CD4-positive, alpha-beta memory T cell (primary cell): ENCODE measurements at places on chromosomes 12 and 14.

DNA sequence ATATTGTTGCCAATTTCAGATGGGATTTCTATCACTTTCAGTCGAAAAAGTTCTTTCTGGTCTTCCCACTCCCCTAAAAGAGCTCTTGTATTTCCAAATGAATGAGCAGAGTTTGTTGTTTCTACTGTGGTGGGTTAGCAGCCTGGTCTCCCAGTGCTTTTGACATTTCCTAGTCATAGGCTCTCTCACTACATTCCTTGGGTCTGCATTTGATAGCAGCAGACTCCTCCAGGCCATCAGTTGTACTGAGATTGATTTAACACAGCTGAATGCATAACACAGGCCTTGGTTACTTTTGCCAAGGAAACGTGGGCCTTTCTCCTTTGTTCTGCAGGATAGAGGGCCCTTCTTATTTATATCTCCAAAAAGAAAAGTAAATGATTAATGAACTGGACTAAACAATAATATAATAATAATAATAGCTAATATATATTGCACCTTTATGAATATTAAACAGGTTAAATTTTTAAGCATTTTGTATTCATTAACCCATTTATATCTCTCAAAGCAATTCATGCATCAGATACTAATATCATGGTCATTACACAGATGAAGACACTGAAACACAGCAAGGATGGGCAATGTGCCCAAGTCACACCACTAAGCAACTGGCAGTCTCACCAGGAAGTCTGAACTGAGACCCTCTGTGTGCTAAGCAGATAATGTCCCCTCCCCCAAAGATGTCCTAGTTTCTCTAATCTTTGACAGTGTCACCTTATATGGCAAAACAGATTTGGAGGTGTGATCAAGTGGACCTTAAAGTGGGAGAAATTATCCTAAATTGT lies 1579.2 kb downstream of the AACS start:
- DNase-seq: no peak

DNA sequence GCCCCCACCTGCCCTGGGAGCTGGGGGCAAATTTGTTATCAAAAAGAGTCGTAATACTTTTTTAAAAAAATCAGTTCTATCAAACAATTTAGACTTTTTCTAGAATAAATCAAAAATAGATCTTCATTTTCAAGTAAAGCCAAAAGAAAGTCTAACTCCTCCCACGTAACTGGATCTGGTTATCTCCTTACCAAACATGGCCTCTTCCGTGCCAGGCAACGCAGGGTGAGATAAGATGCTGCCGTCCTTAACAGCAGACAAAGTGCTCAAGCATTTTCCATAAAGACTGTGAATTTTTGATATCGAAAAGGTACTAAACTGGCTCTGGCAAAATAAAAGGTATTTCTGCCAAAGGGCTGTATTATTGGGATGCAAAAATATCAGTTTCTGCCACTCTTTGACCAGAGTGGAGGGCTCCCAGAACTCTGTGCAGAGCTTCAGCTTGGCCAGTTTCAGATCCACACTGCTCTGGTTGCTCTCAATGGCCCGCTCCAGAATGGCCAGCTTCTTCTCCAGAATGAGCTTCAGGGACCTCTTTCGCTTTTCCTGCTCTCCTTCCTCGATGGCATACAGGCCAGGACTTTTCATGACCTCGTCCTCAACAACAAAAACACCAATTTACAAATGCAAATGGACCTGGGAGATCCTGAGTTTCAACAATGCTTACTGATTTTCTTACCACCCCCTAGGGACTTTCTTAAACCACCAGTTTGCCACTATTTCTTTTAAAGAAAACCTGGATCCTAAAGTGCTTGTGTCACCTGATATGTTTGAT lies 29.0 kb downstream of the NRDE2 start:
- no peak for DNase-seq

DNA sequence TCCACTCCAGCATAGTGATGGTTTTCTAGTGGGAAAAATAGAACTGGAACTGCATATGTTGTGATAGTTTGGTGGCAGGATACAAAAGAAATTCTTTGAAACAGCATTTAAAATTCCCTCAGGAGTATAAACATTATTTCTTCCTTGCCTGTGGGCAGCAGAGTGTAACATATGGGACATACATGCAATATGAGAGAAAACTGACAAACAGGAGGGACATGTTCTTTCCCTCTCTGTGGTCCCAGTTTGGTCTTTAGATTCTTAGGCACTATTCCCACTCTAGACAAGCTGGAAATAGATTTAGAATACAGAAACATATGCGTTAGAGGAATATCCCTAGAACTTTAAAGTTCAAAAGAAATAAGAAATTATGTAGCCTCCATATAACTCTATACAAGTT lies 68.0 kb downstream of the MGAT4C start:
- no peak for DNase-seq

- no peak for DNase-seq
Measured at GRCh38 chr12:109632342-109632741, 58.7 kb downstream of the MVK start.

DNA sequence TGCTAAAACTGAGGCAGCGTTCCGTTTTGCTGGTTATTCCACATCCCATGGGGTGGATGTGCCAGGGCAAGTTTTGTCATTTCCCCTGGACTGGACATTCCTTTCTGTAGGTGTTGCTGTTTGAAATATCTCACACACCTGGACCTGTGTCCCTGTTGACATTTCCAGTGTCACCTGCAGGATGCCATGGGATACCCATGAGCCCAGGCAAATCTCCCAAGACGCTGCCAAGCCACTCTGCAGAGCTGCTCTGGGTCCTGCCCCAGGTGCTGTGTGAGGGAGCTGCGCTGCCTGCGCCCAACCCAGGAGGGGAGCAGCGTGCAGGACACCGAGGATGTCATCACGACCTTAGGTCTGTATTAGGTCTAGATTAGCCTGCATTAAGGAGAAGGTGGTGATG lies 5.2 kb upstream of the PACS2 start:
- no peak for DNase-seq

GRCh38 chr14:41457393-41457792 lies 149.3 kb upstream of the LRFN5 start:
- no peak for DNase-seq

DNA sequence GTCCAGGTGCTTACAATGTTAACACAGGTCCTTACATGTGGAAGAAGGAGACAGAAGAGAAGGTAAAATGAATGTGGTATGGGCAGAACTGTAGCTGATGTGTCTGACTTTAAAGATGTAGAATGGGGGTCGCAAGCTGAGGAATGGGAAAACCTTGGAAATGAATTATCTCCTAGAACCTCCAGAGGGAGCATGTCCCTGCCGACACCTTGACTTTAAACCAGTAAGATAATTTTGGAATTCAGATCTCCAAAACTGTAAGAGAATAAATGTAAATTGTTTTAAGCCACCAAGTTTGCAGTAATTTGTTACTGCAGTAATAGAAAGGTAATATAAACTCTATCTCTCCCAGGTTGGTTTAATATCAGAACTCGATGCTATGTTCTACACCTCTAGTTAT lies 80.1 kb upstream of the ALG10 start:
- no peak for DNase-seq

GRCh38 chr12:3135522-3136461 lies 58.6 kb downstream of the TSPAN9 start:
- no peak for DNase-seq

GRCh38 chr12:44217146-44217883 lies 381.4 kb downstream of the TMEM117 start:
- no peak for DNase-seq

DNA sequence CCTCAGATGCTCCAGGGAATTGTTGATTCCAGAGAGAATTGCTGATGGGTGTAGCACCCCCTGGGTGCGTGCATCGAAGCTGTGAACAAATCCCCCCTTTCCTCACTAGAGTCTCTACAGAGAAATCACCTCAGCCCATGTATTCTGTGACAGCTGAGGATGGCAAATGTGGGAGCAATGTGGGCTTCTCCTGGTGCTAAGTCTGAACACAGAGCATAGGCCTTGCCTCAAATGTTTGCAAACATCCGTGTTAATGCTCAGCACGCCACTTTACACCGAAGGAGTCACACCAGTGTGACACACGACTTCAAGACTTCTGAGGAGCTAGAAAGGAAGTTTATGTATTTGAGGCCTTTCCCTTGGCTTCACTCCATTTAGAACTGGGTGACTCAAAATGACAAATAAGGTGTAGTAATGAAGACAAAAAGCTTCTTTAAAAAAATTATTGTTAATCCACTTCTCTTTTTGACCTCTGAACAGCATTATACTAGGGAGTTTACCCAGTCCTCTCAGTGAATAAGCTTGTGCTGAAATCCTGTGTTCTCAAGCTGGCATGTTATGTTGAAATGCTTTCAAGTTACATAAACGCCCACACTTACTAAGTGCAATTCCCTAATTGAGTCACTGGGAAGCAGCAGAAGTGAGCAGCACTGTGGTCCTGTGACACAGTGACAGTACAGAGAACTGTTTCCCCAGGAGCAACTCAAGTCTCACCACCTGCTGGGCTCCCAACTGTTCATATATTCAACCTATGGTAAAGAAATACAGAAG lies 92.9 kb downstream of the FAR2 start:
- DNase-seq: no peak

DNA sequence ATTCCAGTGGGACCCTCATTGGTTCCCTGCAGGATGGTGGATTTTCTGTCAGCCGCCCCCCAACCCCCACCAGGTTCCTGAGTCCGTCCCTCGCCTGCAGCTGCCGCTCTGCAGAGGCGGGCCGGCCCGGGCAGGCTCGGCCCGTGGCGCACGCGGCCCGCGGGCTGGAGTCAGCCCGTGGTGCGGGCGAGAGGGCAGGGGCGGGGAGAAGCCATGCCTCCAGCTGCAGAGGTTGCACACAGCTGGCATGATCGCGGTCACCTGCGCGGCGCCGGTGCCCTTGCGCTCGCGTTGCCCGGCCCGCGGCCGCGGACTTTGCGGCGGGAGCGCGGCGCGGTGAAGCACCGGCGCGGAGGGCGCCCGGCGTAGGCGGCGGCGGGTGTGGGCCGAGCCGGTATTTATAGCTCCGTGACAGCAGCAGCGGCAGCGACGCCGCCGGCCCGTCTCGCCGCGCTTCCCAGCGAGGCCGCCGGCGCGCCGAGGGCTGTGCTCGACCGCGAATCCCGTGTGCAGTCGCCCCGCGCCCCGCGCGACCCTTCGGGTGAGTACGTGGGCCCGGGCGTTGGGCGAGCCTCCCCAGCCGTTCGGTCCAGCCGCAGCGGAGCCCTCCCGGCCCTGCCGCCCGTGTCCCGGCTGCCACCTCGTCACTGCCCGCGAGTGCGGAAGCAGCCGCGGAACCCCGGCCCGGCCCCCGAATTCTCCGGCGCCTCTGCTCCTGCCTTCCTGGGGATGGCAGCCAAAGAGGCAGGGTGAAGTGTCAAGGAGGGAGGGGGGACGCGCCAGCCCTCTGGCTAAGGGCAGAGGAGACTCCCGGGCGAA lies at the start of gene TMEM117:
TMEM117 (plus strand) TSS at position 426 of the 819 bp plus-strand sequence.
- DNase-seq: peak; percentile 66

- DNase-seq: no peak
Measured at GRCh38 chr12:104736307-104736706, 221.8 kb downstream of the SLC41A2 start.

DNA sequence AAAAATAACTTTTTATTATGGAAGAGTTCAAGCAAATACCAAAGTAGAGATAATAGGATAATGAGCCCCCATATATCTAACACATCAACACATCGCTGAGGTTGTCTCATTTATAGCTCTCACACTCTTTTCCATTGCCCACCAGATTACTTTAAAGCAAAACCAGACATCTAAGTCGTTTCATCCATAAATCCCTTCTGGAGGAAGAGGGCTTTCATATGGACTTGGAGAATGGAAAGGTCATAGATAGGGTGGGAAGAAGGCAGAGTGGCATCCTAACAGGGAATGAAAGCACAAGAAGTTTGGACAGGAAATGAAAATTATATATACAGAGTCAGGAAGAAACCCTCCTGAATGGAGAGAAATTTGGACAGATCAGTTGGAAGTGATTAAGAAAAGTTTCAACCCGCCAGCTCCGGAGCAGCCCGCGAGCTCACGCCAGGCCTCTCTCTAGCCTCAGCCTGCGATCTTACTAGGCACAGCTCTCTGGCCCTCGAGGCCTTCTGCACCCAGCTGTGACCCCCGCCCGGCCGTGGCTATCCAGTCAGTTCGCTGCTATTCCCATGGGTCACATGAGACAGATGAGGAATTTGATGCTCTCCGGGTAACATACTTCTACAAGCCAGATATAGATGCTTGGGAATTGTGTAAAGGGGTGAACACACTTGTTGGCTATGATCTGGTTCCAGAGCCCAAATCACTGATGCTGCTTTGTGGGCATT lies 48.4 kb upstream of the NID2 start:
- no peak for DNase-seq

DNA sequence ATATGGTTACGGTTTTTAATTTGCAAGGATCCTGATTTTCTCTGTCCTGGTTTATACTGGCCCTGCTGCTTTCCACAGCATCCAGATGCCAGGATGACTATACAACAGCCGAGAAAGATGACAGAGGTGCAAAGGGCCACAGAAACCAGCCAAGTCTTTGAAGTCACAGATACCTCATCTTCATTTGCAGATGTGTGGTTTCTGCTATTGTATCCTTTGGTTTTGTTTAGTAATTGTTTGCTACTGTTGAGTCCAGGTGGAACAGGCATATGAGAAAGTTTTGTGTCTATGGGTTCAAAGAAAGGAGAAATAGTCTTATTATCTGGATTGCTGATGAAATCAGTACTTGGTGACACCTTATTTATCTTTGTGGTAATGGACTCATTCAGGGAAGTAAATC lies 17.3 kb upstream of the KLHL42 start:
- no peak for DNase-seq

DNA sequence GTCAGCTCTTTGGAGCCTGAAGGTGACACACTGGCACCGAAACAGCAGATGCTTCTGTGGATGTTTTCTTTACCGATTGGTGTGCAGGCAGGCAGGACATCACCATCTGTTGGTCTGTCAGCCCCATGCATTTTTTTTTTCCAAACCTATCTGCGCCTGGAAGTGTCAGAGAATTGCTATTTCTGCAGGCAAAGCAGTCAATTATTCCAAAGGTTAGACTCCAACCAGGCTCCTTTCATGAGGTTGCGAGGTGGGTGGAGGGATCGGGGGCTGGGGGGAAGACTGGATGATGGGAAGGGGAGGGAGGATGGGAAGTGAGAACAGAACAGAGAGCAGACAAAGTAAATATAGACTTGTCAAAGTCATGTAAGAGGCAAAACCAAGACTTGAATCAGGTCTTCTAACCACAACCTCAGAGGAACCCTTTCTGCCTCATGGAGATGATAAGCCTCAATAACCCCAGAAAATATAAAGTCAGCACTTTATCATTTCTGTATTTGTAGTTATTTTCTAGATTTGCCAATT lies 117.7 kb downstream of the OTOGL start:
- no peak for DNase-seq

DNA sequence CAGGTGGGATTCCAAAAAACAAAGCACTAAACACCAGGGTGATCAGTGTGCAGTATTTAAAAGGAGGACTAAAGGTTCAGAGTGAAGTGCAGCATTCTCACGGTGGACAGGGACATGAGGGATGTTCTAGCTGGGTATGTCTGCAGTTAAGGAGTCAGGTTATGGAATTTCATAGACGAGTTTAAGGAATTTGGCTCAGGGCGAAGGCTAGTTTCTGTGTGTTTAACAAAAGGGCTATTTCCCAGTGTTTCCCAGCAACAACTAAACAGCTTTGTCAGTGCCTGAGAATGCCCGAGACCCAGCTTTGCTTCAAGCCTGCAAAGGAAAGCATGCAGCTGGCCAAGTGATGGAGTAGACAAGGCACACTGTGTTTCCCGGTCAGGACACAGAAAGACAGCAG lies 7.0 kb downstream of the KRT1 start:
- no peak for DNase-seq
